ENCODE measurements at places on chromosomes 11 and 22.

DNA sequence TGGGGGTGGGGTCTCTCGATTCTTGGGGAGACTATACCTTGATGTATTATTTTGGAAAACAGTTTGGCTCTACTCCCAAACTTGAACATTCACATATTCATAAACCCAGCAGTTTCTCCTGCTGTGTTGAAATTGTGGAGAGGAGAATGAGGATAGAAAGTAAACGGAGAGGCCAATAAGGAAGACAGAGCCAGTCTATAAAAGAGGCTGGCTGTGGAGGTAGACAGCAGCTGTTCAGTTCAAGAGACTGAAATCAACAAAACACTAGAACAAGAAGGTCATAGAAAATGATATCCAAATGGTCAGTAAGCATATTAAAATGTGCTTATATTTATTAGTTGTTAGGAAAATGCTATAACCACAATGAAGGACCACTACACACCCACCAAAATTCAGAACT is 1.9 kb upstream of the MOGAT2 start:
- no peak for DNase-seq

DNA sequence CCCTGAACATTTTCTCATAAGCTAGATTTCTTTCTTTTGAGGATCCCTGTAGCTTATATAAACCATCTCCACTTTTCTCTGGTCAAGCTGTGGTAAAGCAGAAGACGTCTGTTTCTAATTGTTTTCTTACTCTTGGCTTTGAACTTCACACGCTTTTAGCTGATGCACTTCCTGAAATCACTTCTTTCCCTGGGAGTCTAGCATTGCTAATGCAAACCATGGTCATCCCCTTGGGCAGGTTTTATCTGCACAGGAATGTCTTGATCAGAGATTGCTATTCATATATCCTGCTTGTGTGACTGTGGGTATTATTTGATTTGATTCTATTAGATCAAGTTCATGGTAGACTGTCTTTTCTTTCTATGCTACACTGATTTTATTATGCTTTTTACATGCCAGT is 199.2 kb upstream of the POU2AF2 start:
- DNase-seq = no peak

GRCh38 chr11:63906087-63906486 is 10.9 kb downstream of the RCOR2 start:
- DNase-seq = no peak

GRCh38 chr11:103927535-103927934 is 108.9 kb upstream of the DDI1 start:
- no peak for DNase-seq

GRCh38 chr11:56396047-56396446 is 16.4 kb upstream of the OR5AL1 start:
- no peak for DNase-seq

DNA sequence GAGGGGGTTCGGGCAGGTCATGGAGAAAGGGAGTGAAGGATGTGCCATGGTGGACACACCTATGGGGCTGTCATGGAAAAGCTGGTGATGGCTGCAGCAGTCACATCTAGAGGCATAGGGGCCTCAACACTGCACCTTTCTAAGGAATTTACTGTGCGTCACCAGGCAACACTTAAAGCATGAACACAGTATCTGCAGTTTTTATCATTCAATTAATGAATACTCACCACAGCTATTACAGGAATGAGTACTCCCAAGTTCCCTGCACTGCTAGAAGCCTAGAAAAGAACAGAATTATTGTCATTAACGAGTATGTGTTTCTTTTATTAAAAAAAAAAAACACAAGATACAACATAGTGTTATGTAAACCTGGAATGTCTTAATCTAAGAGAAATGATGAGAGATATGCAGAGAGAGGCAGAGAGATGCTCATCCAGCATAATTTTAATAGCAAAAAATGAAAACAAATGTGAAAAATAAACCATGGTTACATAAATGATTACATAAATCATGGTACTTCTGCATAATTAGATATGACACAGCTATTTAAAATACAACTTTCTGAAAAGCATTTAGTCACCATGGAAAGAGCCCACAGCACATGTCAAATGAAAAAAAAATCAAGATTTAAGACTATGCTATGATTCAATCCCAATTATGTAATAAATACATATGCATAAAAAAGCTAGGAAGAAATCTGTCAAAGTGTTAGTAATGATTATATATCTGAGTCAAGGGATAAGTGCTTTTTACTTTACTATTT is 19.2 kb downstream of the SERPIND1 start:
- no peak for DNase-seq

DNA sequence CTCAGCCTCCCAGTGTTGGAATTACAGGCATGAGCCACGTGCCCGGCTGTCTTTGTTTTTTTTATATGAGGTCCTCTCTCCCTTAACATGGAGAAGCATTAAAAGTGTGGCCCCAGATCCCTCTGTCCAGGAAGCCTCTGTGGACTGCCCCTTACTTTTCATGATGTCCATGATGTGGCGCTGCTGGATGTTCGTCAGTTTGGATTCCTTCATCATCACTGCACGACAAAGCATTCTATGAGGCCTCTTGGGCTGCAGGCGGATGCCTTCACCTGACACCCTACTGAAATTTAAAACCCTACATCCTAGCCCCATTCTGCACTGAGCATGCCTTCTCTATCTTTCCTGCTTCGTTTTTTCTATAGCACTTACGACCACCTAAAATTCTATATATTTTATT is 2.1 kb downstream of the C22orf23 start:
- no peak for DNase-seq

GRCh38 chr22:49724030-49724892 is 103.4 kb downstream of the BRD1 start:
- DNase-seq = no peak

GRCh38 chr11:70568035-70568813 is 169.9 kb downstream of the CTTN start:
- no peak for DNase-seq

DNA sequence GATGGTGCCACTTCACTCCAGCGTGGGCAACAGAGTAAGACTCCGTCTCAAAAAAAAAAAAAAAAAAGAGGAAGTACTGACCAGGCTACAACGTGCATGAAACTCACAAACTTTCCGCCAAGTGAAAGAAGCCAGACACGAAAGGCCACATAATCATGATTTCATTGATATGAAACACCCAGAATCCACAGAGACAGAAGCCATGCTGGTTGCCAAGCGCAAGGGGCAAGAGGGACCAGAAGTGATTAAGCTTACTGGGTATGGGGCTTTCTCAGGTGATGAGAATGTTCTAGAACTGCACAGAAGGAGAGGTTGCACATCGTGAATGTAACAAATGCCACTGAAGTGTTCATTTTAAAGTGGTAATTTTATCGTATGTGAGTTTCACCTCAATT is 60.9 kb downstream of the CELSR1 start:
- DNase-seq = no peak

GRCh38 chr11:26971961-26972360 is 22.0 kb upstream of the FIBIN start:
- no peak for DNase-seq

- no peak for DNase-seq
Measured at GRCh38 chr11:110763249-110764011, 51.2 kb upstream of the ARHGAP20 start.

GRCh38 chr11:76455331-76455730 is 10.5 kb downstream of the EMSY start:
- DNase-seq = no peak

DNA sequence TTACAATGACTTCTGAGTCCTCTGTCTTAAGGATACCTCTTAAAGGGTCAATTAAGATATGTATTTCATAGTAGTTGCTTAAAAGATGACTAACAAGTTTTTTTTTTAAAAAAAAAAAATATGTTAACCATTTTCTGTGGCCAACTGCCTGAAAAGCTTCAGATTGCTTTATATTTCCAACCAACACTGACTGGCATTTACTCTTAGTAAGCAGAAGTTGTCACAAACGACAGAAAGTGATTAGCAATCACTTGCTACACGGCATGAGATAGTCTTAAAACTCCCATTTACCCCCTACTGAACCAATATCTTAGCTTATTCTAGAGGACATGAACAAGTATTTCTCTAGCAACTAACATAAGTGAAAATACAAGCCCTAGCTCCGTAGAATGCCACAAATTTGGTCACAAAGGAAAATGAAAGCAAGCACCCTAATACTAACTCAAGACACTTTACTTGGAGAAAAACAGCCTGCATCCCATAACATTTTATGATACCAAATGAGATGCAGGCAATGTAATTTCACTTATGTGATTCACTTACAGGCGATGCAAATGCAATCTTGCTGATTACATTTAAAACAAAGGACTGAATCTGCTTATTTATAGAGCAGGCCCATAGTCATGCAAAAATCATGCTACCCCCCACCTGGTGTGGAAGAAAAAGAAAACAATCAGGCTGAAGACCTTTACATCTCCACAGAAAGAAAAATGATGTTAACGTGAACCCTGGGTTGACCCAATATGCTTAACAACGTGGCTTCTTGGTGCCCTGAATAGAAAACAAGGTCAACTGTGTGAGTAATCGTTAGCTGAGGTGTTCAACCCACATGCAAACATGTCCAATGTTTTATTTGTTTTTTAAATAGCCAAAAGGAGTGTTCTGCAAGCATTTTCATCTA is 25.7 kb downstream of the MPPED2 start:
- DNase-seq = no peak

DNA sequence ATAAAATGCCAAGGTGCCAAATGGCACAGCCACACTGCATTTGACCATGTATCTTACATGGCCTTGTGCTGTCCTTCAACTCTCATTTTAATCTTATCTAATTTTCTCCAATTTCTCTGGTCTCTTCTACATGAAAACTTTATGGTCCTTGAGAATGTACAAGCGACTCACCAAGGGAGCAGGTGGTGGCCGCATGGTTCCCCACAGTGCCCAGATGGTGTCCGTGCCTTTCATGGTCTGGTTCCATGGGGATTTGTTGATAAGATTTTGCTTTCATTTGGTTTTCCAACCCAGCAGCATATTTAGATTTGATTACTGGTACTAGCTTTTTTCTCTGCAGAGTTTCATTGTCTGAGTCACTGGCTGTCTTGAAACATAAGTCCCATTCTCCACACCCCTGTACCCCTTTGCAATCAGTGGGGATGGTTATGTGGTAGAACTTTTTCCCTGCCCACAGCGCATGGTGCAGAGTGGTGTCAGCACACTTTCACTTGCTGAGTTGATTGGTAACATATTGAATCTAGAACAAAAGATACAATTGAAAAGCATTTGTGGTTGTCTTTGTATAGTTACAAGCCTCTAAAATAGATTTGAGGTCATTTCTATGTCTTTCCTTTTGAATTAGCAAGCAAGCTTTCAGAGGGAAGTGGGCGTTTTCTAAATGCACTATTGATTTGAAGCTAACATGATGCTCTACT is 24.1 kb downstream of the ZNRF3 start:
- DNase-seq = no peak

- no peak for DNase-seq
Measured at GRCh38 chr22:22142661-22143060, 101.9 kb upstream of the VPREB1 start.

DNA sequence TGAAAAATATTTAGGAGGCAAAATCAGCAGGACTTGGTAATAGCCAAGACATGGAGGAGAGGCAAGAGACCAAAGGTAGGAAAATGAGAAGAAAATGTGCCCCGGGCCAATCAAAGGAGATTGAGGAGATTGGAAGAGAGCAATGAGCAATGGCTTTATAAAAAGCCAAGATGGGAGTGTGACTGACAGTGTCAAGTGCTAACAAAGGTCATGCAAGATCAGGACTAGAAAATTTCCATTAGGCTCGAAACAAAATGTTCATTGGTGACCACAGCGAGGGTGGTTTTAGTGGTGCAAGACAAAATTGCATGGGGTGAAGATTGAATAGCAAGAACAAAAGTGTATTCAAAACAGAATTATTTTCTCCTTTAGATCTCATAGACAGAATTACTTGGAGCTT is 45.2 kb upstream of the TBCEL start:
- DNase-seq = no peak

- no peak for DNase-seq
Measured at GRCh38 chr11:110314366-110315095, 18.1 kb upstream of the RDX start.

DNA sequence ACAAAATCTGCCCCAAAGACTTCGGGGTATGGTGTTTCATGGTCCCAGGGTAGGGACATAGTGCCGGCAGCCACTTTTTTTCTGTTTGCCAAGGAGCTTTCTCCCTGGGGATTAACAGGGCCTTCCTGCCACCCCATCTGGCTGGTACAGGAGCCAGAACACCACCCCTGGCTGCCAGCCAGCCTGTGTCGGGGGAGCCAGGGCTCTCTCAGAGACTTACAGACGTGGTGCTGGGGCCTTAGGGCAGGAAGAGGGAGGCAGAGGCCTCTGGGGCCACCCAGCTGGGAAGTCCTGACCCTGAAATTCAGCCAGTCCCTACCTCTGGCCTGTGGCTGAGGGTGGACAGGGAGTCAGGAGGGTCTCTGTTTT is 52.4 kb upstream of the CDON start:
- no peak for DNase-seq

- DNase-seq = no peak
Measured at GRCh38 chr11:75432911-75433321, at the start of gene KLHL35. KLHL35 (minus strand) TSS chr11:75433203; CDS start chr11:75430629, 2,574 bp downstream.

DNA sequence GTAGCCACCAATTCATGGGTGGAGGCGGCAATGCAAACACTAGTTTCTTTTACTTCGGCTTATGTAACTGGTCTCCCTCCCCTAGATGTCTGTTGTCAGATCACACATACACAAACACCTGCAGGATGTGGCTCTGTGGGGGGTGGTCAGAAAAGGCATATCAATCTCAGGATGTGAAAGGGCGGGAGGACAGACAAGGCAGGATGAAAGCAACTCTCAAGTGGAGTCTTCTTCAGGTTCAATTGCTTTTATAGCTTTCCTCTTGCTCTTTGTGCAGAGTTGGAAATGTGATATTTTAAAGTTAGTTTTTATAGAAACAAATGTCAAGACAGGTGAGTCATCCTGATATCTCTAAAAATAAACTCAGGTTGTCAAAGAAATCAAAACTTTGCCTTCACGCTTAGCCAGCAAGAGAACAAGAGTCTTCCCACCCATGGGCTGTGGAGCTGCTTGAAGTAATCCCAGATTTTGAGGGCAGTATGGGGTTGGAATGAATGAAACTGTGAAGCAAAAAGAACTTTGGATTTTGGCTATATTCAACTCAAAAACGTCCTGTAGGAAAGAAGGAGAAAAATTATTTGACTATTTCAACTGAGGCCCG is 423.4 kb downstream of the GUCY1A2 start:
- DNase-seq = no peak

GRCh38 chr11:91078221-91078620 is 855.4 kb upstream of the CHORDC1 start:
- DNase-seq = no peak

DNA sequence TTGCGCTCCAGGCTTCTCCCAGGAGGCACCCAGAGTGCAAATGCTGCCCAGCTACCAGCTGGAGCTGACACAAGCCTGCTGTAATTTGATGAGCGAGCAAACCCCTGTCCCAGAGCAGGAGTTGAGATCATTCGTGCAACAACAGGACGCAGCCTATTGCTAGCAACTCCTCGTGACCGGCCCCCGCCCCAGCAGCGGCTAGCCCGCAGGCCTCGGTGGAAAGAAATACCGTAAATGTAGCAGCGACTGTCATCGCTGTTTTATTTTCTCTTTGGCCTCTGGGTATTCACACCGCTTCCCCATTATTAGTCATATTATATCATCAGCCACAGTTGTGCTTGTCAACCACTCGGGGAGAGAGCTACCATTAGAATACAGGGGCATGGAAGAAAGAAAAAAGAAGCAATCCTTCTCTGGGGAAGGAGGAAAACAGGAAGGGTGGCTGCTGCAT is 59.2 kb upstream of the ATXN10 start:
- DNase-seq = no peak

Measured in stimulated activated CD8-positive, alpha-beta memory T cell treated with anti-CD3 and anti-CD28 coated beads, Interleukin-4, amount 100 ng/mL, for 1 hour (primary cell).